Left renal cortex interstitium (tissue), 4 donors: ENCODE measurements at places on chromosomes 6 and 20.
A peak's percentile ranks its signal among the peaks of the same experiment; 100 is the strongest.

DNA sequence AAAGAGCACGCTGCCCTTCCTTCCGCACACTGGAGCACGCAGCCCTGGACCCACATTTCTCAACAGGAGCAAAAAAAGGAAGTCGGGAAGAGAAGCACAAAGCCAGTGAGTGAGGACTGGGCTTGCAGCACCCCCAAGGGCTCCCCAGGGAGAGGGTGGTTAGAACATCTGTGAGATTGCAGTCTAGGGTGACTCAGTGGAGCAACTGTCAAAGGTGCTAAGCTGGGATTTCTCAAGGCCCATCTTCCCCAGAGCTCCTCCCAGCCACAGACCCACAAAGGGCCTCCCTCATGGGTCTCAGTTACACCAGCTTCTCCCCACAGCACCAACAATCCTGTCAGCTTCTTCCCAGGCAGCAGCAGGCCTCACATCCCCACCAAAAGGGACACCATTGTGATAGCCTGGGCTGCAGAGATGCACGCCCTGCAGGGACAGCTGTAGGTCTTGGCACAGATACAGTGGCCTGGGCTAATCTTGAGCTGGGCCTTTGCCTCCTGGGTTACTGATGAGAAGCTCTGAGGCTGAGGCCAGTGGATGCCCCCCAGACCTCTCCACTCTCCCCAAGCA is 39.6 kb upstream of the CD93 start:
- no peak for DNase-seq

- no peak for DNase-seq
These were observed 13.9 kb downstream of the MYB start for GRCh38 chr6:135195041-135195440.

DNA sequence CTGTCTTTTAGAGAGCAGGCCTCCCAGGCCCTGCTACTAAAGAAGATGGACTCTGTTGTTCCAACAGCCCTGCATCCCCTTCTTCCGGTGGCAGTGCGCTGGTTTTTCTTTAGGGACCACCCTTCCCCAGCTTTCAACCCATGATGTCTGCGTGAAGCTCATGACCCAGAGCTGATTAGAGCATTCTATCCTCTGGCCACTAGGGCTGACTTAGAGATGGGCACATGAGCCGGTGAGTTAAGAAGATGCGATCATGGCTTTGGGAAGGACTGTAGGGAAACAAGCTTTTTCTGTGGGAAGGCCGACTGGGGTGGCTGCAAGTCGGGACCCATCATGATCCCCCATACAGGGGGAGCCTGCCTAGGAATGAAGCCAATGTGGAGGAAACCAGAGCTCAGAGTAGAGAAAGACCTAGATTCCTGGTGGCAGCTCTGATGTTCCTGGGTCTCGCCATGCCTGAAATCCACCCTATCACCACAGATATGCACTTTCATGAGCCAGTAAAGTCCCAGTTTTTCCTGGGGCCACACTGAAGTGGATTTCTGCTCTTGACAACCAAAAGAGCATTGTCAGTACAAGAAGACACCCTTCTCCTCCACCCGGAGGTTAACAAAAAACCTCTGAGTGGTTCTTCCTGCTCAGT is 29.1 kb upstream of the STX16 start:
- DNase-seq = no peak

DNA sequence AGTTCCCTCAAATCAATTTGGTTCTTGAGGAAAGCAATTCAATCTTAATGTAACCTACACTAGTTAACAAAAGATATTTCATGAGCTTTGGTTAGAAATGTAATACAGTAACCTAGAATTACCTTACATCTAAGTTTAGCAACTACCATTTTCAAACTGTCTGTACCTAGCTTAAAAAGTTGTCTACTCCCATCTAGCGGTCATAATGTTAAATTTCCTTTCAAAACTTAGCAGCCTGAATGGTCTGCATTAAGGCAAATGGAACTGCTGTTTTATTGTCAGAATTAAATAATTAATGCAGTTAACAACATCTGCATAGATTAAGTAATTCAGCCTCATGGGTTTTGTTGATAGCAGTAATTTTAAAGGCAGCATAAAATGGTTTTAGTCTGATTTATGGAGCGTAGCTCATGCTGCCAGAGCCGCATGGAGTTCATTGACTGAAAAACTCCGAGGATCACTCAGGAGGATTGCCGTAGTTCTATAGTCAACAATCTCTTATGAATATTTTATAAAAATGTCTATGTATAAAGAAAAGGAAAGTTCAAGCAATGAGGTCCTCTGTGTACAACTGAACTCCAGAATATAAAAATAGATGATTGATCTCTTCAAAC is 485.4 kb upstream of the MANEA start:
- DNase-seq = peak; percentile 28

DNA sequence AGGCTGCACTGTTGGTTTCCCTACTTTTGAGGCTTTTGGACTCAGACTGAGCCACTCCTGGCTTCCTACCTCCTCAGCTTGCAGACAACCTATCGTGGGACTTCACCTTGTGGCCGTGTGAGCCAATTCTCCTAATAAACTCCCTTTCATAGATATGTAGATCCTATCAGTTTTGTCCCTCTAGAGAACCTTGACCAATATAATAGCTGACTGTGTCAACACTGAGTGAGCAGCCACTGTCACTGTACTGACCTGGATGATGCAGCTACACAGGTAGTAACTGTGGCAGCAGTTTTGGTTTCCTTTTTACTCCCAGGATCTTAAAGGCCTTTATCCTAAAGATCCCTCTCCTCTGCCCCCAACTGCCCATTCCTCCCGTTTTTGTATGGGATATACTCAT is 70.2 kb downstream of the SLC22A3 start:
- no peak for DNase-seq

DNA sequence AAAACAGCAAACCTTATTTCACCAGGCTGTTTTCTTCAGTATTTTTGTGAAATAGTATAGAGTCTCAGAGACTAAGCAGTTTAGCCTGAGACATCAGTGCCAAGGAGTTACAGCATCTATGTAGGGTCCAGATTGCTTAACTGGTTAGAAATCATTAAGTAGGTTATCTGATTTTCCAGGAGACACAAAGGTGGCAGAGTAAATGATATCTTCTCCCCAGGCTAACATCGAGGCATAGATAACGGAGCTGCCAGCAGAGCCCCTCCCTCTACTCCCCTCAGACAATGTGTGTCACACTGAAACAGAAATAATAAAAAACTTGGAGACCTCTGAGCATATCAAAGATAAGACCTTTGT is 473.0 kb upstream of the CITED2 start:
- DNase-seq = no peak

GRCh38 chr6:143332153-143332845 is 118.2 kb downstream of the ADAT2 start:
- DNase-seq = no peak

GRCh38 chr6:143607974-143608373 is 69.8 kb upstream of the PHACTR2 start:
- DNase-seq = no peak

DNA sequence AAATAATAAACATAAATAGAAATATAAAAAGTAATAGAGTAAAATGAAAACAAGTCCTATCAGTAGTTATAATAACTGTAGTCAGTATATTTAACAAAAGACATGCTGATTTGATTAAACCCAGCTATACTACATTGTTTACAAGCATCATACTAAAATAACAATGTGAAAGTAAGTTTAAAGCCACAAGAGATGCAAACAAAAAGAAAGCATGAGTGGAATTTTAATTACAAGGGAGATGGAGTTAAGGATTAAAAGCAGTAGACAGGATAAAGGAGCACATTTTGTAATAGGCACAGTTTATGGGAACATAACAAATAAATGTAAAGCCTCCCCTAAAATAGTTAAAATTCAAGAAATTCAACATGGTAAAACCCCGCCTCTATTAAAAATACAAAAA is 41.5 kb downstream of the SENP6 start:
- DNase-seq = no peak
